ENCODE measurements at places on chromosomes 7 and 10. TPM values are rescaled to one million over a fixed set of nuclear protein-coding genes. Genes with fewer than 3 reads are reported as not detected.

Gene PHKG1
- 1.0 TPM for total RNA-seq

Gene C10orf67
- total RNA-seq: 0.15 TPM

Gene SVOPL
- 1.3 TPM for total RNA-seq

Gene FRG2B
- not detected for total RNA-seq

Gene GIMAP7
- total RNA-seq: 239 TPM
